ENCODE measurements at places on chromosomes 11 and 22. TPM values are rescaled to one million over a fixed set of nuclear protein-coding genes. Genes with fewer than 3 reads are reported as not detected.
A peak's percentile ranks its signal among the peaks of the same experiment; 100 is the strongest.

DNA sequence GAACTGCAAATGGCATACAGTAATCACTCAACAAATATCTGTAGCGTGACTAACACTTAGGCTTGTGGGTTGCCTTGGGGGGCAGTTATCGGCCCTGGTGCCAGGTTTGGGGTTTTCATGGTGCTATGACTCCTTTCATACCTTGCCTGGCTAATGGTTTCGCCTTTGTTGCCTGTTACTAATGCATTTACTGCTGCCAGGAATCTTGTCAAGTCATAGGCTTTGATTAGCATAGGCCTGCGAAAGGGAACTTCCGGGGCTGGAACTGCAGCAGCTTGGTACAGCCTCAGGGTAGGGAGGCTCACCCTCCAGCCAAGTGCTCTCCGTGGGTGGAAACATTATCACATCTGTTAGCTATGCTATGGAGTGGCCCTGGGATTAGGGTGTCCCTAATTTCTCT is 13.2 kb downstream of the SLC25A18 start:
- peaks cover 15% of the 10 kb centered on the region for H3K4me1 ChIP-seq
- H3K27ac ChIP-seq: no peak overlapping the region
- no peaks in the 10 kb centered on the region for H3K36me3 ChIP-seq

DNA sequence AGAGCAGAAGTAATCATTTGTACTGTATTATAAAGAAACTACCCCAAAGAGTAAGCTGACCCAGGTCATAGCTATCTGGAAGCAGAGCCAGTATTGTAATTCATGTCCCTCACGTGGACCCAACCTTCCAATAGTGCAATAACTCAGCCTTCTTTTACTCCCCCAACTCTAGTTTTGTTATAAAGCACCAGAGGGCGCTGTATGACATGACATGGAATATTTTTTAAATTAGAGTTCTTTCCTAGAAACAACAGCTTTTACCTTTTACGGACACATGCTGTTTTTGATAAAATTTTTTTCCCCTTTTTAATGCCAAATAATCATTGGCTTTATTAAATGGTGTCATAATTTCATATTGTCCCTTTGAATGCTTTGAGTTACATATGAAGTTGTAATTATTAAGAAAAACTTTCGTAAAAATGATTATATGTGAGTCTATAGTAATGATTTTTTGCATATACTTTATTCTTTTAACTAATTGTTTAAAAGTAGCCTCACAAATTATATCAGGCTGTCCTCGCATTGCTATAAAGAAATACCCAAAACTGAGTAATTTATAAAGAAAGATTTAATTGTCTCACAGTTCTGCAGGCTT is 76.9 kb downstream of the DKK3 start:
- H3K36me3 ChIP-seq: peaks cover 51% of the 10 kb centered on the region
- H3K4me3 ChIP-seq: no peak overlapping the region
- no peaks in the 10 kb centered on the region for H3K27me3 ChIP-seq
- H3K4me1 ChIP-seq: no peaks in the 10 kb centered on the region

DNA sequence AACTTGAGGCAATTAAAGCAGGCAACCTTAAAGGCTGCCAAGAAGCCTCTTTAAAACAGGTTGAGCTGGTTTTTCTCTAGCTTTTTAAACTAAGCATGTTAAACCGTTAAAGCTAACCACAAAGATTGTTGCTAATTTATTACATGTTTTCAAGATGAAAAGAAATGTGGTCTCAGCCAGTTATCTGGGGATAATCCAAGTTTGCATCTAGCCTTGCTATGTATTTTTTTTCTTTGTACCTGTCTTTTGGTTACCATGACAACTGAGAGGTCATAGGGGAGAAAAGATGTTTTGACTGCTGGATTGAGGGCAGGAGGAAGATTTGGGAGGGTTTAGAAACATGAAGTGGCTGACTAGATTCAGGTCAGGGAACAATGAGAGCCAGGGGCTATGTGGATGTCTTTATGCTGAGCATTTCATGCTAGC is 19.2 kb upstream of the PGM2L1 start:
- H3K4me3 ChIP-seq: peak overlapping the region; percentile 15
- no peaks in the 10 kb centered on the region for H3K27me3 ChIP-seq
- H3K36me3 ChIP-seq: no peaks in the 10 kb centered on the region
- no peak for DNase-seq
- peak overlapping the region; percentile 55 for H3K27ac ChIP-seq

DNA sequence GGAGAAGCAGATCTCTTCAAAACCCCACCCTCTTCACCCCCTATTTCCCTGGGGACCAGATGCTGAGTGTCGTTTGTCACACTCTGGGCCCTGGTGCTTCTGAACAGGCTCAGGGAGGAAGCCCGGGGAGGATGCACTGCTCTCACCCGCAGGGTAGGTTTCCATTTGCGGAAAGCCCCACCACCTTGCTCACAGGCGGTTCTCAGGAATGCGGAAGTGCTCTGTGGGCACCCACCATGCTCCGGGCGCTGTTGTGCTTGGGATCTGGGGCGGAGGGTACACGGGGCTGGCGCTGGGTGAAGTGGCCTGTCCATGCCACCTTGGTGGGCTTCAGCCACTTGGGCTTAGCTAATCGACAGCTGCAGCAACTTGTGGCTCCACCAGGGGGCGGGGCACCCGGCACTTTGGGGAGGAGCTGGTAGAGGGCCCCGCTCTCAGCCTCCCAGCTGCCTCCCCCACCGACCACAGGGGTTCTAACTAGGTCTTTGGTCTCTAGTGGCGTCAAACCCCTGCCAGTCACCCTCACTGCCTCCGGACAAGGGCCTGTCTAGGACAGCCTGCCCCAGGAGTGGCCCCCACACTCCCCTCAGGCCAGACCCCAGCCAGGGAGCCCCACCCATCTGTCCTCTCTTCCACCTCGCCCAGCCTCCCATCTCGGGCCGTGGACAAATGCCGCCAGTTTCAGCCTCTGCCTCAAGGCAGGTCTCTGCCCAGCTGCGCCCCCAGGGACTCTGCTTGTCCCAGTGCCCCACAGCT is 7.4 kb downstream of the NDUFV1 start:
- peaks cover 12% of the 10 kb centered on the region for H3K27me3 ChIP-seq
- DNase-seq: peak; percentile 83
- H3K4me1 ChIP-seq: peaks cover 12% of the 10 kb centered on the region
- no peaks in the 10 kb centered on the region for H3K36me3 ChIP-seq
- H3K27ac ChIP-seq: no peak overlapping the region

DNA sequence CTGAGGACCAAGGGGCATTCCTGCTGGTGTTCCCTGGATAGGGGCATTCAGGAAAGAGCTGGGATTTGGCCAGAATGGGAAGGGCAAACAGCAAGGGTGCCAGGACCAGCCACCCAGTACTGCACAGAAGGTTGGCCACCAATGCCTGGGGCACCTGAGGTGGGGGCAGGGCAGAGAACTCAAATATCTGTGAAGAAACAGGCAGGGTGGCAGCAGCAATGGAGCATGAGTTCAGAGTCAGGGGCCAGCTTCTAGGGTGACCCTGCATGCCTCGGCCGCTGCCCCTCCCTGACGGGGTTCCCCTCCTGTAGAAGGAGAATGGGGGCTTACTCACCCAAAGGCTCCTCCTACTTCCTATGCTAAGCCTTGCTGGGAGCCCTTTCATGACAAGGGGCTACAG is 79.3 kb upstream of the SHANK2 start:
- no peak for DNase-seq
- no peaks in the 10 kb centered on the region for H3K4me1 ChIP-seq
- H3K27ac ChIP-seq: no peak overlapping the region
- no peaks in the 10 kb centered on the region for H3K36me3 ChIP-seq
- no peaks in the 10 kb centered on the region for H3K27me3 ChIP-seq
- no peak overlapping the region for H3K4me3 ChIP-seq

DNA sequence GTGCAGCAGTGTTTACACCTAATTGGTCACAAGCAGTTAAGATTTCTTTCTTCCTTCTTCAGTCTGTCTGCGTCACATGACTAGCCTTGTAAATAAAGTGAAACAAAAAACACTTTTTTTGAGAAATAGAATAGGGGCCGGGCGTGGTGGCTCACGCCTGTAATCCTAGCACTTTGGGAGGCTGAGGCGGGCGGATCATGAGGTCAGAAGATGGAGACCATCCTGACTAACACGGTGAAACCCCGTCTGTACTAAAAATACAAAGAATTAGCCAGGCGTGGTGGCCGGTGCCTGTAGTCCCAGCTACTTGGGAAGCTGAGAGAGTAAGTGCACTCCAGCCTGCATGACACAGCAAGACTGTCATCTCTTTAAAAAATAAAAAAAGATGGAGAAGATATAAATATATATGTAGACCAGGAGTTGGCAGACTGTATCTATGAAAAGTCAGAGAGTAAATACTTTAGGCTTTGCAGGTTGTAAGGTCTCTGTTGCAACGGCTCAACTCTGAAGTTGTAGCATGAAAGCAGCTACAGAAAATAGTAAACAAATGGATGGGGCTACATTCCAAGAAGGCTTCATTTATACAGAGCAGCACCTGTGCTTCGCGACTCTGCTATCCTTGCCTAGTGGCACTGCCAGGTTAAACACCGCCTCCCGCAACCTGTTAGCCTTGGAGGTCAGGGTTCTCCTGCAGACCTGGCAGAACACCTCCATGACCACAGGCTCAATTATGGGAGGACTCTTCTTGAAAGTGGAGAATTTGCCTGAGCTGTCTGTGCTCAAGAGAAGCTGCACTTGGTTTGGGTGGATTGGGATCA is 55.9 kb downstream of the PPP6R2 start:
- H3K4me3 ChIP-seq: no peak overlapping the region
- peak overlapping the region; percentile 51 for H3K27ac ChIP-seq
- no peak for DNase-seq

CDON gene
- 157 TPM for total RNA-seq

ANGPTL5 gene
- not detected for total RNA-seq

DNA sequence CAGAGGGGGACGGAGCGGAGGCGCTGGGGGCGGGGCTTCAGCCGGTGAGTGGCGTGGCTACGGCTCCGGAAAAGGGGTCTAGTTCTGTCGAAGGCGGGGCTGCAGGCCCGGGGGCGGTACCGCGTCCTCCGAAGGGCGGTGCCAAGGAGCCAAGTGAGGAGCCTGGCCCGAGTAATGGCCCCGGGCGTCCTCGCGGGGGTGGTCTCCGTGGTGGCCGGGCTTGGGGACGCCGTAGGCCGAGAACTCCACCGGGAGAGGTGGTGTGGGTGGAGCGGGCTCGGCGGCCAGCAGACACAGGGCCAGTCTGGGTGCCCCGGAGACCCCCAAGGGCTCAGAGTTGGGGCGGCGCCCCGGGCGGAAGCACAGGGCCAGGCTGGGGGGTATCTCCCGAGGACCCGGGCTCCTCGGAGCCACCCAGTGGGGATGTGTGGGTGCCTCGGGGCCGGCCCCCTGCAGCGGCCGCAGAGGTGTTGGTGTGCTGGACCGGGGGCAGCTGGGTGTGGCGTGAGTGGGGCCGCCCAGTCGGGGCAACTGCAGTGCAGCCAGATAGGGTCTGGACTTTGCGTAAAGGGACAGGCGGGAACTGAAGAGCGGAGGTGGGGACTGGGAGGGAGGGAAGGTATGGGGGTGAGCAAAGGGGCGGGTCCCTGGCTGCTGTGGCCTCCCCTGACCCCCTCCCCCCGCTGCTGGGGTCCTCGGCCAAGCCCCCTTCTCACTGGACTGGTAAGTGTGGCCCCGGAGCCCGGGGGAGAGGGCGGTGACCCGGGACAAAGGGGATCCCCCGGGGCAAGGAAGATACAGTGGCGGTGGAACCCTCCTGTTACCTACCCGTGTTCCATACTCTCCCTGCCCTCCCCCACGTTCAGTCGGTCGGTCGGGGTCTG is 838 bp downstream of the FKBP2 start:
- H3K4me3 ChIP-seq: peak overlapping the region; percentile 91
- H3K27ac ChIP-seq: peak overlapping the region; percentile 100
- H3K4me1 ChIP-seq: peaks cover 11% of the 10 kb centered on the region
- no peak for DNase-seq
- no peaks in the 10 kb centered on the region for H3K27me3 ChIP-seq

- peaks cover 6% of the 10 kb centered on the region for H3K4me1 ChIP-seq
- H3K4me3 ChIP-seq: no peak overlapping the region
- H3K36me3 ChIP-seq: no peaks in the 10 kb centered on the region
- H3K27me3 ChIP-seq: peaks cover 30% of the 10 kb centered on the region
- DNase-seq: no peak
Observed at GRCh38 chr11:117633186-117633754, 163.7 kb downstream of the DSCAML1 start.

FGF4 gene
- not detected for total RNA-seq

DNA sequence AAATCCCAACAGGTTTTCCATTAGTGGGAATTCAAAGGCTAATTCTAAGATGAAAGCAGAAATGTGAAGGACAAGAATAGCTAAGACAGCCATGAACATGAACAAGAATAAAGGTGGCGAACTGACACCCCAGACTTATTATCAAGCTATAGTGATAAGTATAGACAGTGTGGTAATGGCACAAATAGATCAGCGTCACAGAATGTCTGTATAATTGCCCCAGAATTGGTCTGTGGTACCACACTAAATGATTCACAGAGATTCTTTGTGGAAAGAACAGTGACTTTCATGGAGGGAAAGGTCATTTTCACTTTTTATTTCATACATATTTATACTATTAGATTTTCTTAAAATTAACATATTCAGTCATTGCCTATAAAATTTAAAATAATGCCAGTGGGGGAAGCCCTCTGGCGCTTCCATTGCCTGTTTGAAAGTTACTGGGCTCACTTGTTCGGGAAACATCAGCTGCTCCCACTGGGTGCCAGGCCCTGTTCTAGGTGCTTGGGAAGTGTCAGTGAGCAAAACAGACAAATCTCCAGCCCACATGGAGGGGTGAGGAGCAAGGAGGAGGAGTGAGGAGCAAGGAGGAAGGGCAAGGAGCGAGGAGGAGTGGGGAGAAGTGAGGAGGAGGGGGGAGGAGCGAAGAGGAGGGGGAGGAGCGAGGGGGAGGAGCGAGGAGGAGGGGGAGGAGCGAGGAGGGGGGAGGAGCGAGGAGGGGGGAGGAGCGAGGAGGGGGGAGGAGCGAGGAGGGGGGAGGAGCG is 11.3 kb upstream of the NLRP6 start:
- peaks cover 9% of the 10 kb centered on the region for H3K4me1 ChIP-seq
- no peaks in the 10 kb centered on the region for H3K36me3 ChIP-seq
- no peak overlapping the region for H3K27ac ChIP-seq
- H3K4me3 ChIP-seq: no peak overlapping the region

DNA sequence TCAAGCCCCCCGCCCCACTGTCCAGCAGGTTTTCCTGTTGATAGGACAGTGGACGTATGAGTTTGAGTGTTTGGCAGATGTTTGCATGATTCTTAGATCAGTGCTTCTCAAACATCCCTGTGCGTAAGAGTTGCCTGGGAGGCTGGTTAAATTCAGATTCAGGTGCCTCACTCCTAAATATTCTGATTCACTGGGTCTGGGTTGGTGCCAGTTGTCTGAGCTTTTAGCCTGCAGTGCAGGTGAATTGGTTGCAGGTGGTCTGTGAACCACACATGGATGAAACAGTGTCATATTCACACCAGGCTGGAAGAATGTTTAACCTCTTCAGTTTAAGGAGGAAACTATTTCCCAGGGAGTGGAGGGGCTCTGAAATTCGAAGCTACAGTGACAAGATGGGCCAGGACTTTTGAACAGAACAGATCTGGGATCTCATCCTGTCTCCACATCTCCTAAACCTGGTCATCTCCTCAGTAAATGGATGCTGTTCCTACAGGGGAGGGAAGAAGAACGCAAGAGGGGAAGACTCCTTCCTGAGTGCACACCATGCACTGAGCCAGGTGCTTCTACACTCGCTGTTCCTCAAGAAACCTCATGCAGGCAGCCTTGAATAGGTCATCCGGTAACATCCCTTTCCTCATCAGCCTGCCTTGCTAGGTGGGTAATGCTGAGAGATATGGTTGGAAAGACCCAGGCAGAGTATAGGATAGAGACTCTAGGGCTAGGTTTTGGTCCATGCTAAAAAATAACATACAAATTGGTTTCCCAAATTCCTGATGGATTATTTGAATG is 47.8 kb downstream of the TEAD1 start:
- H3K27me3 ChIP-seq: no peaks in the 10 kb centered on the region
- H3K4me1 ChIP-seq: peaks cover 88% of the 10 kb centered on the region
- peak overlapping the region; percentile 99 for H3K27ac ChIP-seq
- DNase-seq: no peak
- H3K36me3 ChIP-seq: peaks cover 13% of the 10 kb centered on the region

CDC42BPG gene
- 20.1 TPM for total RNA-seq
